ENCODE measurements at places on chromosomes 2 and 18.
A peak's percentile ranks its signal among the peaks of the same experiment; 100 is the strongest.

DNA sequence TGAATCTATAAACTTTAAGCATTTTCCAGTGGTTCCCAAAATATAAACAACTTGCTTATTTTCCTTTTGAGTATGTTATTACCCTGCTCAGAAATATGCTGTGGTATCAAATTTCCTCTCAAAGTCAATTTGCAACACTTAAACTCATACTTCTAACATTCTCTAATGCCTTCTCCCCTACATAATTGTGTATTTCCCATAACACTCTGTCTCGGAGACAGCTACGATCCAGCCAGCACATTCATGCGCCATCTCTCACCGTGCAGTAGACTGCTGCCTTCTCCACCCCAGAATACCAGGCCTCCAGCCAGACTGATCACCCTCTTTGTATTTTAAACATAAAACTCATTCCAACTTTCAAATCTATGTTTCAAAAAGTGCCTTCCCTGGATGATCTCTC, 41.8 kb downstream of the TIMM21 start:
- no peak for DNase-seq

DNA sequence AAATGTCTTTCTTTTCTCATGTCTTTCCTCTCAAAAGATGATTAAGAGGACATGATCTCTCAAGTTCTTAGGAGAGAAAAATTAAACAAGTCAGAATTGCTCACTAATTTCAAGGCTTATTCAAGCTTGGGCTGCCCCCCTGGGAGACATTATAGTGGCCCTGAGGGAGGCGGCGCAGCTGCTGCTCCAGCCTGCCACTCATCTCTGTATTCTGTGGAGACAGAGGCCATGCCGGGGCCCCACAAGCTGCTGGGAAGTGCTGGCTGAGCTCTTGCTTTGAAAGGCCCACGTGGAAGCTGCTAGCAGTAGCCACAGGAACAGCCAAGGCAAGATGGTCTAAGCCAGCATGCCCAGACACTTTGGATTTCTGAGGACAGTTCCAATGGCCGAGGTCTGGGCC, 267.4 kb downstream of the LNPK start:
- peak; percentile 12 for DNase-seq

- no peak for DNase-seq
Measured at GRCh38 chr2:35526741-35527140, 828.8 kb upstream of the CRIM1 start.

- DNase-seq = no peak
Measured at GRCh38 chr2:40093021-40093675, 314.1 kb upstream of the THUMPD2 start.

- DNase-seq = peak; percentile 43
Measured at GRCh38 chr2:235669983-235670962, 176.4 kb downstream of the AGAP1 start.

DNA sequence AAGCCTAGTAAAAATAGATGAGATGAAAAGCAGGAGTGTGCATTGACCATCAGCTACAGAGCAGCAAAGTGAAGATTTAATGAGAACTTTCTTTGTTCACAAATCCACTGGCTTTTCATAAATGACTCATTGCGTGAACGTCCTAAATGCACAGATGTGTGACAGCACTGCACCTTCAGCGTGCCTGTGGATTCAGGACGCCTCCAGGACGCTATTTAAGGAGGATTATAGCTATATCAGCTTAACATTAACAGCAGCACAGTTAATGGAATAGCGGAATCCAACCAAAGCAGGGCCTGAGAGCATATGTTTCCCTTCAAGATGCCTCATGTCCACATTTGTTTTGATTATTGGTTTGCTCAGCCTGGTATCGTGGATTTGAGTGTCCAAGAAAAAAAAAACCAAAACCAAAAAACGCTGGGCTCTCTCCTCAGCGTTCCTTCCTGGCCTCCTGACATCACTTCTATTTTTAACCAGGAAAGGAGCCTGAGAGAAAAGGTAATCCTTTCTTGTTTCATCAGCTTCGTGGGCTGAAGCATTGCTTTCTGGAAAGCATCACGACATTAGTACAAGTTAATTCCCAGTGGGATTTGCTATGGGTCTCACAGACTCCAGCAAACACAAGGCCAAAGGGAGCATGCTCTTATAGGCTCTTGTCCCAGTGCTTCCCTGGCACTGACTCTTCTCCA, 447.0 kb upstream of the SMIM21 start:
- no peak for DNase-seq

- DNase-seq = no peak
Measured at GRCh38 chr2:238775591-238775990, 72.3 kb upstream of the TWIST2 start.

DNA sequence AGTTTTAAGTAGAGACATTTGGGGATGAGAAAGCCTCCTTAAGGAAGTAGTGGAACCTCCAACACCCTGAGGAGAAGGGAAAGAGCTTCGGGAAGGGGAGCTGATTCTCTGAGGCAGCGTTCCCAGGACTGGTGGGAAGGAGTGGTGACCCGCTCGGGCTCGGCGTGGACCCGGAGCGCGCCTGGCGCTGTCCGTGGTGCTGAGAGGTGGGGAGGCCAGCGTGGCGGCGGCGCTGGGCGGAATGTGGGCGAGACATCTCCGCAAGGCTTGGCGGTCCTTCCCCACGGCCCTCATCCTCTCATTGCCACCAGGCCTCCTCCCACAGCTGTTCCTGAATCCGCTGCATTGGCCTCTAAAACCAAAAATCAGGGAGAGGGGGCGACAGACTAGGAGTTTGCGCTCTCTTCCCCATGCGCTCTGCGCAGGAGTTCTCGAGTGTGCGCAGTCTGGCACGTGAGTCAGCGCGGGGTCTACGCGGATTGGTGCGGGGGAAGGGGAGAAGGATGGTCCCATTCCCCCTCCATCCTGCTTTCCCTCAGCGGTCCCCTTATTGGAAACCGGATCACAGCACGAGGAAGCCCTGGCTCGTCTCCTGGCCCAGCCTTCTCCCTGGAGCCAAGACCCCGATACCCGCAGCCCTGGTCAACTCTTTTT, 857 bp downstream of the RESP18 start:
- DNase-seq = no peak

DNA sequence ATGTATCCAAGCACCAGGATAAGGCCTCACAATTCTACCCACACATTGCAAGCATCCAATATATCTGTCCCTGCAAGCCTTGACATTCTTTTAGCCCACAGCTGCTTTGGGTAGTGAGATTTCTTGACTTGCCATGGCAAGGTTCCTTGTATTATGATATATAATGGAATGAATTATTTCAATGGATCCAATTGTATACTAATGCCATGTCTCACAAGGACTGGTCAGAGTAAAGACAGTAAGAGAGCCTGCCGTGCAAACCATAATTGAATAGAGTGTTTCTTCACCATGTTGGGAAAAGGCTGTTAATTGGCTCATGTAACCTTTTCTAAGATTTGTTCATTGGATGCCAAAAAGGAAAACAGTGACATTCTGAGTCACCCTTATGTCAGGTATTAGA, 64.3 kb upstream of the RBBP8 start:
- DNase-seq = no peak

DNA sequence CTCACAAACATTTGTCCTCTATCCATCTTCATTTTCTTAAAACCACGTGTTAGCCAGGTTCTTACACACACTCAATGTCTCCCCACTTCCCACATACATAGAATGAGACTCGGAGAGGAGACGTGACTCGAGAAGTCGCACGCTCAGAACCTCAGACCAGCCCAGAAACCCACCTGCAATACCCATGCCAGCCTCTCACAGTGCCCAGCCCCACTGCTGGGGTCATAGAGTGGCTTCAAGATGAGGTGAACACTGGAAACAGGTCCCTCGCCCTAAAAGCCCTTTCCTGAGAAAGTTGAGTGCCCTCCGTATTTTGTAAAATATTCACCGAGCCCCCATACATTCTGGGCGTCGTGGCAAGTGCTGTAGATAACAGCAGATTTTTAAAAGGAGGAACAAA, 487.4 kb downstream of the EIPR1 start:
- no peak for DNase-seq

- no peak for DNase-seq
Measured at GRCh38 chr2:85783796-85784195, 30.0 kb downstream of the ATOH8 start.

GRCh38 chr2:241255542-241256167, 59.8 kb downstream of the HDLBP start:
- DNase-seq = no peak

- DNase-seq = no peak
Measured at GRCh38 chr18:32209685-32210445, 20.0 kb downstream of the MEP1B start.

DNA sequence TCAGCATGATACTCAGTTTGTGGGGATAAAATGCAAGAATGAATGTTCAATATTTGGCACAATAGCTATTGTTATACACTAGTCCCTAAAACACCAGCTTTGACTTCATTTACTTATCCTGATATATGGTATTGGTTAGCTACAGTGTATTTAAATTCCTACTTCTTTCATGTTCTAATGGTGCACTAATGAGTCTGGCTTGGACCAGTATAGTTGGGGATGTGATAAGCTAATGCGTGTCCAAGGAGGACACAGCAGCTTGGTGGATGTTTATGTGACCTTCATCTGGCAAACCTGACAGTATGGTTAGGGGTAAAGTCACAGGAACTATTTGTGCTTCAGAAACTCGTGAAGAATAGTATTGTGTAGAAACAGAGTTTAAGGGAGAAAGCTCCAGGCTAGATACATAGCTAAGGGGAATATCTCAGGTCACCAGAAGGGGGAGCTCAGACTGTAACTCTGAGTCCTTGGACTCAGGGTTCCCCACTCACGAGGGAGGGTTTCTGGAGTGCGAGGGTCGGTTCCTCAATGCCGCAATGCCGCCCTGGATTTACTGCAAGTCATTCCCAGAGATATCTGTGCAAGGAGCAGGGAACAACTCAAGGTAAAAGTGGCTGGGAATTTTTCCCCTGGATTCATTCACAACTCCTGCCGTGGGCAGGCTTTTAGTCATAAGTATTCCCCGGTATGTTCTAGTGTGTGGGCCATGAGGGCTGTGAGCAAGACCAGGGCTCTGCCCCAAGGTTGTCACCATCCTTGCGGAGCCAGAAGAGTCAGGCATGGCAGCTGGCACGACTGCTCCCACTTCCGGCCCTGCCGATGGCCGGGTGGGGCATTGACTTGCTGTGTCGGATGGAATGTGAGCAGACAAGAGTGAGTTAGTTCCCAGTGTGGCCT, 14.5 kb downstream of the IL1R2 start:
- peak; percentile 5 for DNase-seq

DNA sequence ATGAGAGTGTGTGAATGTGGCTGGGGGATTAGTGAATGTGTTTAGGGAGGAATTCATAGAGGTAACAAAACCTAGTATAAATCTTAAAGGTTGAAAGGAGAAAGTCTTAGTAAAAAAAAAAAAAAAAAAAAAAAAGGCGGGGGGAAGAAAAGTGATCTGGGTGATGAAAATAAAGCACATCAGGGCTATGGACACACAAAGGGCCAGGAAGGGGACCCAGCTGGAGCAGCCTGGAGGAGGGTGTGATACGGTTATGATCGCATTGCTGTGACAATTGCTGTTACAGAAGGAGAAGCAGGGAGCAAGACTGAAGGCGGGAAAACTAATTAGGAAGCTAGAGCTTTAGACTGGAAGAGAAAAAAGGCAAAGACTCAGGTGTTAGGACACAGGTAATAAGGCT, 85.4 kb downstream of the DLGAP1 start:
- no peak for DNase-seq

- no peak for DNase-seq
Measured at GRCh38 chr2:233840520-233840919, 13.8 kb downstream of the HJURP start.

DNA sequence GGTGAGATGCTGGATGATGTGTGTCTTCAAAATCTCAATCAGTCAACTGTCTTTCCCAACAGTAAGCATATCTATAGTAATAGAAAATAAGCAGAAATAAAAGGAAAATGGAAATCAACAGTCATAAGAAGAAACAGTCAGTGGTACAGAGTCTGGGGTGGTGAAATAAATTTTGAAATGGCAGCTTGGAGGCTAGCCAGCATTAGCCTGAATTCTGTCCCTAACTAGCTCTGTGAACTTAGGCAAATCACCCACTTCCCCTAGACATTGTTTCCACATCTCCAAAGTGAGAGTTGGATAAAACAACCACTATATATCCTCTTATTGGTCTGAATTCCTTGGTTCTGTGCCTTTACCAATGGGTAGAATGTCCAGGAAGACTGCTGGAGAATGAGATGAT, 189.7 kb upstream of the REV1 start:
- DNase-seq = no peak

GRCh38 chr2:232563580-232563979, 13.1 kb downstream of the EIF4E2 start:
- DNase-seq = no peak

- no peak for DNase-seq
Measured at GRCh38 chr2:181896286-181896685, 4.8 kb downstream of the ITPRID2 start.

GRCh38 chr2:173254659-173255058, 100.0 kb upstream of the CDCA7 start:
- no peak for DNase-seq

- DNase-seq = no peak
Measured at GRCh38 chr2:96839293-96839874, 4.4 kb downstream of the ANKRD23 start.

DNA sequence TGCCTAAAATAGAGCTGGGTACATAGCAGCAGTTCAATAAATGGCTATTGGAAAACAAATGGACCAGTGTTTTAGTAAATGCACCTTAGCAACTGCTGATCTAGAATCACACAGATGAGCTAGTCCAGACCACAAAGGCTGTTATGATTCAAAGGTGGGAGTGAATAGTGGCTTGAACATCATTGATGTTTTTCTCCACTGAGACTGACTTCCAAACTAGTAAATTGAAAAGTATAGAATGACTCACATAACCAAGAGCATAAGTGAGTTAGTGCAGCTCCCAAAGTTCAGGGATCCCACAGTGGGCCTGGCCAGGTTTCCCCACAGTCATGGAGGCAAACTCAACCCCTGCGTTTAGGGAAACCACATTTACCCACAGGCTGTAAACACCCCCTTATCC, 106.7 kb upstream of the YPEL5 start:
- no peak for DNase-seq

- DNase-seq = no peak
Measured at GRCh38 chr2:23037596-23037995, 347.4 kb upstream of the KLHL29 start.

DNA sequence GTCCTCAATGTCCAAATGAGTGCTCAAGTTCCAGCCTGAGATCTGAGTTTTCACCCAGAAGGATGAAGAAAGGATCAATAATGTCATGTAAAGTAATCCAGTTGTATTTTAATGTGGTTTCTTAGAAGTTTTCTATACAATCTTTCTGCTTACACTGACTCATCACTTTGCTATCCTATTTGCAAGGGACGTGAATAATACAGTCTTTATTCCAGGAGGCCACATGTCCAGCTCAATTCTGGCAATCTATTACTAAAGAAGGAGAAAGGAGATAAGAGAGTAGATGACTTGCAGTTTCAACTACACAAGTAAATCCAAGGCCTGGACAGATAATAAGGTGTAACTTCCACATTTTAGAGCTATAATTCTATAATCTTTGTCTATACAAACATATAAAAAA, 601.1 kb upstream of the SETBP1 start:
- no peak for DNase-seq

GRCh38 chr2:216351172-216351925, 20.9 kb downstream of the MARCHF4 start:
- DNase-seq = no peak

All from NCI-H1930 (cell line).